ENCODE measurements at places on chromosomes 1 and 21.

- DNase-seq = no peak
Observed at GRCh38 chr1:52877554-52877953, 35.0 kb downstream of the ZYG11A start.

- DNase-seq = no peak
Observed at GRCh38 chr1:185439727-185440415, 122.8 kb upstream of the IVNS1ABP start.

GRCh38 chr21:32844653-32845436, 73.3 kb upstream of the PAXBP1 start:
- no peak for DNase-seq

DNA sequence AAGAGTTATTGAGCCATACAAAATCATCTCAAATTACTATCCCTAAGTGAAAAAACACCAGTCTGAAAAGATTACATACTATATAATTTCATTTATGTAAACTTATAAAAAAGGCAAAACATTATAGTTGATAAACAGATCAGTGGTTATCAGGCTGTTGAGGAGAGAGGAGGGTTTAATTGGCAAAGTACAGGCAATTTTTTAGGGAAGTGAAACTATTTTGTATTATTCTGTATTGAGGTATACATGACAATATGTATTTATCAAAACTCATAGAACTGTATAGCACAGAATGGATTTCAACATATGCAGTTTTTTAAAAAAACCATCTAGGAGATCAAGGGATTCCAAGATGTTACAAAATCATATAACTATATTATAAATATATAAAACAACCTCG, 403.7 kb downstream of the LTN1 start:
- DNase-seq = no peak

GRCh38 chr1:93757256-93758036, 75.8 kb upstream of the BCAR3 start:
- DNase-seq = no peak

- no peak for DNase-seq
Observed at GRCh38 chr1:22364326-22364650, 87.4 kb upstream of the ZBTB40 start.
